ENCODE measurements at places on chromosomes 12 and 14.
A peak's percentile ranks its signal among the peaks of the same experiment; 100 is the strongest.

GRCh38 chr14:58918066-58918738 is 270.3 kb upstream of the DAAM1 start:
- no peak for DNase-seq

GRCh38 chr14:73802431-73803188 is 49.0 kb upstream of the PTGR2 start:
- DNase-seq, result no peak

DNA sequence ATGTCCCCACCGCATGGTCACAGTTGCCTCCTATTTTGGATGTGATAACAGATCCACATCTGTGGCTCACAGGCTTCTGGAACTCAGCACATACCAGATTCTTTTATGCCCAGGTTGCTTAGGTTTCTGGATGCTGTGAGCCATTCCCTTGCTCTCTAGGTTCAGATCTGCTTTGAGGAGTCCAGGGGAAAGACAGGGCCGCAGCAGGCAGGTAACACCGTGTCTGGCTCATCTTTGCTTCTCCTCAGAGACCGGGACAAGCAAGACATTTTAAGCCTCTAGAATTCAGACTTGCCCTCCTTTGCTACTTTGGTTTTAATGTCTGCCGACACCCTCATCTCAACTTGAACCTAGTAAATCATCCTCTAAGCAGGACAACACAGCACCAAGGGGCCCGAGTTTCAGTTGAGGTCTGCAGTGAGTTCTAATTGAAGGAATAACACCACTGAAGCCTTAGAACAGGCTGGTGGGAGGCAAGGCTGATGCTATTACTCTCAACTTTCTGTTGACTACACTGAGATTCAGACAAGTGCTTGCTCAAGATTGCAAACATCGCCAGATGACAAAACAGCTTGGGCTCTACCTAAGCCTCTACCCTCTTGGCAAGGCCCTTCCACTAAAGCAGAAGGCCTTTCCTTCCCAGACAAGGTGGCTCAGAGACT is 55.3 kb downstream of the MDM2 start:
- no peak for DNase-seq

- DNase-seq, result peak; percentile 84
Measured at GRCh38 chr14:92531106-92531873, 17.7 kb downstream of the RIN3 start.

DNA sequence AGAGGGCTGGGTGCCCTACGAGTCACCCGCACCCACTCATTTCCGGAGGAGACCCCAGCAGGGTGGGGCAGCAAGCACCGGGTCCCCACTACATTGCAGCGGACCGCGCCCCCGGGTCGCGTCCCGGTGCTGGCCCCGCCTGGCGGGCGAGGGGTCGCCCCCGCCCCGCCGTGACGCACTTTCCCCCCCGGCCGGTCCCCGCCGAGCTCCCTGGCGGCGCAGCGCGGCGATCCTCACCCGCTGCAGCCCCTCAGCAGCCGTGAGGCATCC is 106.1 kb downstream of the PRICKLE1 start:
- peak; percentile 59 for DNase-seq

DNA sequence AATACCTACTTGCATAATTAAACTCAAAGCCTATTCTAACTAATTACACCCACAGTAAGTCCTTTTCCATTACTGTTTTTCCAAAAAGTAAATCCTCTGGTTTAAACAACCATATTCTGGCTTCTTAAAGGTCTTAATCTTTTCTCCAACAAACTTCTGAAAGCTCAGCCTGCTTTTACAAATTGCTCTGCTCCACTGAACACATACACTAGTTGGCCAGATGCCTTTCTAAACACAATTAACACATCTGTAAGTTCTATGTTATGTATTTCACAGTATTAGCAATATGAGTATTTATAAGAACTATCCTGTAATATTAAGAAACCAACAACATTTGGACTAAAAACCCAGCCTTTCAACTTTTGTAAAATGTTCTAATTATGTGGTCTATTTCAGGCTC is 30.1 kb downstream of the PTPRB start:
- DNase-seq, result no peak

DNA sequence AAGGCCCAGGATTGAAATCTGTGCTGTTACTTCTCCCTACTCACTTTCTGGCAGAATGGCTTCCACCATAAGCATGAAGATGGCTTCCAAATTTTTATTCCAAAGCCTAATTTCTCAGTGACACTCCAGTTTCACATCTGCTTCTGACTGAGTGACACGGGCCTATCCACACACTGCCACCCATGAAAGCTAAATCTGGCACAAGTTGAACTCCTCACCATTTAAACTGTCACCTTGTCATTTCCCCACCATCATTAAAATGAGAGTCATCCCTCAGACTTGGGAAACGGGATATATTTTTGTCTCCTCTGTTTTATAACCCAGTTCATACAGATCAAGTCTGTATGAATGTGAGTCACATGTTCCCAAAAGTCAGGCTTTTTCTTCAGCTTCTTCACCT is 77.1 kb downstream of the MGST1 start:
- no peak for DNase-seq

GRCh38 chr14:31080484-31080883 is 54.3 kb upstream of the STRN3 start:
- no peak for DNase-seq

GRCh38 chr12:117685110-117685926 is 283.5 kb downstream of the KSR2 start:
- DNase-seq, result no peak

DNA sequence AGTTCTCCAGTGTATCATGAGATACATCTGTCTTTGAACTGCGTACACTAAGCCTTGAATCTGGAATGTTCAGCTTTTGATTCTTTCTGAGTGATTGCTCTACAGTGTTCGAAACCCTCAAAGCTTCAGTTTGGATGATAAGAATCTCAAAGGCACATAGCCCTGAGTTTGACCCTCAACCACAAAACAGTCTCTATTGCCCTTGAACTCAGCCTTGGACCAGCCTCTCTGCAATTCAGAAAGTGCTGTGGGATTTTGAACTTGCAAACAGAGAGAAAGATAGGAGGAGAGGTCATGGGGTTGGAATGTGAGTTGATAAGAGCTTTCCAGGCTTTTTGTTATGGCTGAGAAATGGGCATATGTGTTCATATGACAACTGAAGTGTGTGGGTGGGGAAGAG is 100.3 kb downstream of the MYRFL start:
- no peak for DNase-seq

- no peak for DNase-seq
Measured at GRCh38 chr12:81779216-81779615, 20.1 kb upstream of the PPFIA2 start.

DNA sequence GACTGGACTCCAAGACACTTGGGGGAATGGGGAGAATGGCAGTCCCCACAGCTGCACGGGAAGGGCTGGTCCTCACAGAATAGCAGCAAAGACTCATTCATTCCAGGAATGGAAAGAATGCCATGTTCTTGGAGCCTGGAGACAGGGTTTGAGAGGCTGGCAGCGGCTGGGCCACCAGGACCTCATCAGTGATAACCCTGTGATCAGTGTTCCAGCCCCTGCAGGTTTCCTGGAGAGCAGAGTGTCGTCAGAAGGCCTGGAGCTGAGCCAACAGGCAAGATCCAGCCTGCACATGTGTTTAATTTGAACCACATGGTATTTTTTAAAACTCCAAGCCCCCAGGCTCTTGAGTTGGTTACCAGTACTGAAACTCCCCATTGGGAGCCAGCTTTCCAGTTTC is 11.3 kb downstream of the BDKRB1 start:
- no peak for DNase-seq

DNA sequence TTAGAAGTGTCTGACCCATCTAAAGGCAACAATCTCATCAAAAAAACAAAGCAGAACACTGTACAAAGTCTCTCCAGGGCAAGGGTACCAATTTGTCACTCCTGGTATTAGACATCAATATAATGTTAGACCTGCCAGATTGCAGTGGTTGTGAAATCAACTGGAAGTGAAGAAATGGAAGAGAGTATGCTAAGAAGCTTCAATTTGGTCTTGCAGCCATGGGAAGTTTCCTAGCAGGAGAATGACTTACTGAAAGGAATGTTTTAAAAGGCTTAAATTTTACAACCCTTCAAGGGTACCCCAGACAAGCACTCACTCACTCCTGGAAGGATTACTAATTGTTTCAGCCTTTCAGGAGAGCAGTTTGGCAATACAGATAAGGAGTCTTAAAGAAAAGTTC is 18.9 kb downstream of the LLPH start:
- no peak for DNase-seq

DNA sequence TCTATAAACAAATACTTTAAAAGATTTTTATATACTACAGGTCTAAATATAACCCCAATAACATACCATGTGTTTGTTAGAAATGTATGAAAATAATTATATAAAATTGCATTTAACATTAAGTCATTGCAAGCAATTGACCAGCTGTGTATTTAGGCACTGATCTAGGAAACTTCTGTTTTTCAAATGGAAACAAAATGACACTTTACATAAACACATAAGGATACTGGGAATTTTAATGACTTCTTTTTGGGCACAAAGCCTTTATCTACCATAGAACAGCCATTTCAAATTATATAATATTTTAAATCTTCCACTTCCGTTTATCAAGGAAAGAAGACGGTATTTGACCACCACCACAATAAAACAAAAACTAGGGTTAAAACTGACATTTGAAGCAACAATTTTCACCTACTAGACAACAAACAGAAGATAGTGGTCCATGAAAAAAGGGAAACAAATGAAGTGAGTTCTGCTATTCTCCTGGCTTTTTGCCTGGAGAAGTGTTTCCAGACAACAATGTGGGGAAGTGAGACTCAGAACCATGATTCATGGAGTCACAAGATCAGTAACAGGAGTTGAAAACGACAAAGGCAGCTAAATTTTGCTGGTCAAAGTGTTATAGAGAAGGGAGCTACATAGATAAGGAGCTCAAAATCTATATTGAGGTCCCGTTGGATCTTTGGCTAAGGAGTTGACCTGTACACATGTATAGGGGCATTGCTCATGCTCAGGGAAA is 475.1 kb downstream of the TRHDE start:
- DNase-seq, result no peak

DNA sequence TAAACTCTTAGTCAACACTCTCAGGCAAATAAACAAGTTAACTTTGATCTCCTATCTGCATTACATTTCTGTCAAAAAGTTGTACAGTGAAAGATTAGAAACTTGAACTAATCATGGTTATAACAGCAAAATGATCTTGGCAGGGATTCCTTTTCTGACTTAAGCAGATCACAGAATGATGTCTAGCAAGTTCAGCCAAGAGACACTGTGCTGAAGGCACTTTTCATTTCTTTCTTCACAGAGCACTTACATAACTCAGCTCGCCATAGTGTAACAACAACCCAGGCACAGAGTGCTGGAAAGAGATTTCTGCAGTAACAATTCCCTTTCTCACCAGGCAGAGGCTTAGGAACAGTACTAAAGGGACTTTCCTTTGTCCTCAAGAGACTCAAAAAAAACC is 19.6 kb upstream of the CSRP2 start:
- no peak for DNase-seq

GRCh38 chr12:60100160-60100559 is 504.3 kb downstream of the SLC16A7 start:
- DNase-seq, result no peak

- DNase-seq, result no peak
Measured at GRCh38 chr14:53668897-53669296, 287.7 kb downstream of the BMP4 start.

DNA sequence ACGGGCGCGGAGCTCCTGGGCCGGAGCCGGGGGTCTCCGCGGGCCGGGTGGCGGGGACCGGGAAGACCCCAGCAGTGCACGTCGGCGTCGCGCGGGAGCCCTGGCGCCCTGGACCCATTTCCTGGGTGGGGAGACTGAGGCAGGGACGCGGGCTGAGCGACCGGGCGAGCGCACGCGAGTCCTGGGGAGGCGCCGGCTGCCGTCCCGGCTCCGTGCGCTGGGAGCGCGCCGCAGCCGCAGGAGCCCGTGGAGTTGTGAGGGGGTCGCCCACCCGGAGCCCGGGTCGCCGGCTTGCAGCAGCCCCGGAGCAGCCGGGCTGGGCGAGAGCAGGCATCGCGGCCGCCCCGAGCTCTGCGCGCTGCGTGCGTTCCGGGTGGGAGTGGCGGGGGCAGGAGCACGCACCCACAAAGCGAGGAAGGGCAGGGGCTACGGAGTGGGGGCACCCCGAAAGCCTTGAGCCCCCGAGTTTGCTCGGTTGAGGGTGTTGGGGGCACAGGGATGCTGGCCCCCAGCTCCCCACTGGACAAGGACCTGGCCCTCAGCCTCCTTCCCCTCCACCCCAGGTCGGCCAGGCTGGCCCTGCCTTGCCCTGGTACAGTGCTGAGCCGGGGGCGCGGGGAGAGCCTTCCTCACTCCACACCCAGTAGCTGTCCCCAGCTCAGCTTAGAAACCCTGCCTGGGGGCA is 620 bp downstream of the MMP17 start:
- peak; percentile 28 for DNase-seq

GRCh38 chr14:68140076-68140741 is 320.6 kb downstream of the RAD51B start:
- no peak for DNase-seq

DNA sequence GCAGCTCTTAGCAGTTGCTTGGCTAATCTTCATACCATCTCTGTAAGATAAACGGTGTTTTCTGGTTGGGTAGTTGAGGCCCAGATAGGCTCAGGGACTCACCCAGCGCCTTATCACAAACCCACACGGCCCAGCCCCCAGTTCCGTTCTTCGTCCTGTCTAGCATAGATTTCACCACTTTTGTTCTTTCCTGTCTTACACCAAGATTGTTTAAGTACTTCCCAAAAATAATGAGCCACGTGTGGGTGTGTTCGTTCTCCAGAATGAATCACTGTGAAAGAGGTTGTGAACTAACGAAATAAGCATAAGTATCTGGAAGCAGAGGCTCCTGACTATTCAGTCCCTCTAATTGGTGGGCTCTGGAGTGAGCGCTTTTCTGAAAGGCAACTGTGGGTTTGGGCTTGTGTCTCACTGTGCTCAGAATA is 21.4 kb downstream of the ACVR1B start:
- DNase-seq, result peak; percentile 77

DNA sequence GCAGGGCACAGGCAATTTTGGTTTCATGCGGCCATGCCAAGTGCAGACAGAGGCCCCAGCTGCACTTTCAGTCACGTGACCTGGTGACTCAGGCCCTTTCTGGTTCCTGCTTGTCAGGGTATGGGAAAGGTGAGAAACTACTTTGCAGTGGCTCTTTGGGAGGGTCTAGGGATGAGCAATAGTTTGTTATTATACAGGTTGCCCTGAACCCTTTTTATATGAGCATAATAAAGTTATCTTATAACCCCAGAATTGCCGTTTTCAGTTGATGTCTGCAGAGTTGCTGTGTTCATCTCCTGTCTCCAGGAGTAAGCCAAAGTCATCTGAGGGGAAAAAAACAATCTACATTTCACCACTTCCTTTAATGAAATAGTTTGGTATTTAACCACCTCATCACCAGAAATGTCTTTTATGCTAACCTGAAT is 30.9 kb upstream of the EMP1 start:
- DNase-seq, result peak; percentile 81

DNA sequence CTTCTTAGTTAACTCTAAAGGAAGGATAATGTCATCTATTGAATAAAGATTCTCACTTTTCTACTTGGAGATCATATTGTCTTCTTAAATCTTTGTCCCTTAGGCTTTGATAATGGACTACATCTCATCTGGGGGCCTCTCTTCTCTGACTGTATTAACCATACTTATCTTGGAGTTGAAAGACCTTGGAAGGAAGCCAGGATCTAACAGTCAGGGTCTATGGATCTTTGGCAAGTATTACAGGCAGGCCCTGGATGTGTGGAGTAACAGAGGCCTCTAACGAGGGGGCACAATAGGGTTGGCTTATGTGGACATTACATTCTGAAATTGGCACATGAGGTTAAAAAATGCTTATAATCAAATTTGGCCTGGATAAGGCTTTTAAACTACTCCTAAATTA is 513.8 kb downstream of the NRXN3 start:
- no peak for DNase-seq
